Stimulated activated CD4-positive, alpha-beta T cell treated with anti-CD3 and anti-CD28 coated beads, Interleukin-2, amount 100 ng/mL, for 48 hours (primary cell): ENCODE measurements at places on chromosomes 4 and X.

DNA sequence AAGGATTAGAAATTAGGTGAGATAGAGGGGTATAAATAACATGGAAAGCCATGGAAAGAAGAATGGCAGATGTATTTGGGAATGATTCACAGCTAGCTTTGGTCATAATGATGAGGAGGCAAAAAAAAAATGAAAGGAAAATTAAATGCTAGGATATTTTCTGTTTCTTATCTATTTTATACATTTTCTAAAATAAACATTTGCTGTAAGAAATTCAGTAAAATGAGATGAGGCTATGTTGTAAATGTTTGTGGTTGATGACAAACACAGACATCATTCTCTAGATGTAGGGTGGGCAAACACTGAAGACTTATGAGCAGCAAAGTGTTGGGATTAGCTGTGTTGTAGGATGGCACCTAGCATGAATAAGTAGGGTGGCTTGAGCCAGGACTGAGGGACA, 407.1 kb downstream of the IL15 start:
- no peak for DNase-seq

- no peak for DNase-seq
These were observed 30.8 kb downstream of the ZNF827 start for GRCh38 chr4:145907812-145908211.

DNA sequence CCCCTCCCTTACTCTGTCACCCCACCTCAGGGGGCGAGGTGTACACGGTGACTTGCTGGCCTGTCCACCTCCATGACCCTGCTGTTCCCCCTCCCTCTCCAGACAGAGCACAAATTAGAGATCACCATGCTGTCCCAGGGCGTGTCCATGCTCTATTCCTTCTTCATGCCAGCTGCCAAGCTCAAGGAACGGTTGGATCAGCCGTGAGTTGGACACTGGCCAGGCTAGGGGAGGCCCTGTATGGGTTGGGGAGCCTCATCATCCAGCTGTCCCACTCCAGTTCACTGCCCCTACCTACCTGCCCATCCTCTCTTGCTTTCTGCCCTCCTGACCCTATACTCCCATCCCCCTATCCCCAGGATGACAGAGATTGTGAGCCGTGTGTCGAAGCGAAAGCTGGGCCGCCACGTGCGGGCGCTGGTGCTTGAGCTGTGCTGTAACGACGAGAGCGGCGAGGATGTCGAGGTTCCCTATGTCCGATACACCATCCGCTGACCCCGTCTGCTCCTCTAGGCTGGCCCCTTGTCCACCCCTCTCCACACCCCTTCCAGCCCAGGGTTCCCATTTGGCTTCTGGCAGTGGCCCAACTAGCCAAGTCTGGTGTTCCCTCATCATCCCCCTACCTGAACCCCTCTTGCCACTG, 3.9 kb upstream of the CDK16 start:
- DNase-seq = no peak

- DNase-seq = no peak
These were observed 20.7 kb downstream of the PSAPL1 start for GRCh38 chr4:7414046-7414445.
